Renal cortical epithelial cell (primary cell): ENCODE measurements at places on chromosomes 5 and 9.

DNA sequence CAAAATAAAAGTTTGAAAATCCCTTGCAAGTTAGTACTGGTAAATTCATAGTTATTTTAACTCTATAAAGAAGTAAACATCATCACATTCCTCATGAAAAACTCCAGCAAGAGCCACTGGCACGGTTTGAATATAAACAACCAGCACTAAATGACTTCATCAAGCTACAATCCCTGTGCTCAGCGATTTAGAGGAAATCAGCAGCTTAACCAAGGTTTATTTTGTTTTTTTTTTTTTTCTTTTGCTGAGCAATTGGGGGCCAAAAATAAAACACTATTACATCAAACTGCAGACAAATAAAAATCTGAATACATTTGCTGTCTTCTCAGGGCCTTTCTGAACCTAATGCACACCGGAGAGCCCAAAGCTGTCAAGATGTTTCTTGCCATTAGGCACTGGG is 106.2 kb upstream of the SLC24A2 start:
- DNase-seq: no peak

DNA sequence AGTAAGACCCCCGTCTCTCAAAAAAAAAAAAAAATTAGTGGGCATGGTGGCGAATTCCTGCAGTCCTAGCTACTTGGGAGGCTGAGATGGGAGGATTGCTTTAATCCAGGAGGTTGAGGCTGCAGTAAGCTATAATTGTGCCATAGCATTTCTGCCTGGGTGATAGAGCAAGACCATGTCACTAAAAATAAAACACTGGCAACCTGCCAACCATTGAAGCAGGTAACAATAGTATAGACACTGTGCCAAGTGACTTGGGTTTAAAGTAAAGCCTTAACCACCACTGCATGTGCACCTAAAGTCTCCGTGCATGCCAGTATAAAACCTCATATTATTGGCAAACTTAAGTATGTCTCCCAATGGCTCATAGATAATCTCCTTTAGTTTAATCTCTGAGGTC is 3.4 kb upstream of the APBA1 start:
- no peak for DNase-seq

DNA sequence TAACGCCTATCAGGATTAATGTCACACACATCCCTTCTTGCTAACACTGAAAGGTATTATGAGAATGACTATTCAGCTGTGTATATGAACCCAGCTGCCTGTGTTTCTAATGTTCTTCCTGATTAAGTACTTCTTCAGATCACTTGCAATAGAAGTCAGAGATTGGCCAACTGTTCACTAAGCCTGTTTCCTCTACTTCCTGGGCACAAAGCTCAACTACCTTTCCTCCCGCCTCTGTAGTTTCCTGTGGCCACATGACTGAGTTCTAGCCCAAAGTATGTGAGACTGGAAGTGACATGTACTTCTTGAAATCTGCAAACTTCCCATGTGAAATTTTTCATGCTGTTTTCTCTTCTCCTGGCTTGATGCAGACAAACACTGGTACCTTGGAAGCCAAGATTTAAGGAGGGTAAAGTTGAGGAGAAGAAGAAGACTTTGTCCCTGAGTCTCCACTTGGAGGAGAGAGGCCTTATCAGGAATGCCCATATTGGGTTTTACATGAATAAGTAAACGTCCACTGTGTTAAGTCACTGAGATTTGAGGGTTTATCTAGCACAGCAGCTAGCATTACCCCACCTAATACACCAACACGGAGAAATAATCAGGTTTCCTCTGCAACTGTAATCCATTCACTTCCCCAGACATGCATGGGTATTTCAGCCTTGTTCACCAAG is 58.6 kb downstream of the SLIT3 start:
- DNase-seq: no peak

DNA sequence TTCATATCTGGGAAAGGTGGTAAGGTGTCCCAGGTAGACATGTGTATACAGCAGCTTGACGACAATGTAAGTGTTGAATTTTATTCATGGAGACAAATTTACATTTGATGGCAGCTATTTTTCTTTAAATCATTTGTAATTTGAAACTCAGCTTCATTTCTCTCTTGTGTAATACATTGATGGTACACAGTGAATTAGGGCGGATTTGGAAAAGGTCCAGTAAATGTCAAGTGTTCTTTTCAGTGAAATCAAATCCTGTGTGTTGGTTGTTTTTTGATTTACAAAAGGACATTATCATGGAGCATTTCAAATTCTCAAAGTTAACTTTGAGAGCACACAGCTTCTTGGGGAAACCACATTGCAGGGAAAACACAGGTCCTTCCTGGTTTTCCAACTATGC is 30.0 kb upstream of the PCSK1 start:
- no peak for DNase-seq

- DNase-seq: peak; percentile 40
Observed at GRCh38 chr5:111618623-111619271, 106.4 kb upstream of the STARD4 start.

GRCh38 chr5:89597878-89598277 is 714.9 kb upstream of the MEF2C start:
- DNase-seq: no peak

GRCh38 chr5:67193439-67193807 is 3.2 kb downstream of the CD180 start:
- DNase-seq: no peak

- peak; percentile 19 for DNase-seq
Observed at GRCh38 chr5:172452398-172453205, 1.7 kb downstream of the SH3PXD2B start.

DNA sequence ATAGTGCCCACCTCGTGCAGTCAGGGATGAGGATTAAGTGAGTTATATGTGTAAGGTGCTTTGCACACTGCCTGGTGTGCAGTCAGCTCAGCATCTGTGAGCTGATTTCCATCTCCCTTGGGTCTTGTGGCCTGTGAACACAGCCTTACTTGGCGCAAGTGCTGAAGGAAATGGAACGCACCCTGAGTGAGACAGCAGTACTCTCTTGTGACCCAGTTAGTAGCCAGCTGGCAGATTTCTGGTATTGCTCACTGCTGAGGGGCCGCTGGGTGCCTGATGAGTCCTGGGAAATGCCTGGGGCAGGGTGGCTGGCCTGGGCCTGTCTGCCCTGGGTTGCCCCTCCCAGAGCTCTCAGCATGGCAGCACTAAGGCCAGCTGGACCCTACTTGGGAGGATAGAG is 90.9 kb upstream of the BOD1 start:
- peak; percentile 51 for DNase-seq

- DNase-seq: no peak
Observed at GRCh38 chr9:882416-882924, 41.0 kb downstream of the DMRT1 start.

GRCh38 chr5:51347704-51348103 is 35.5 kb upstream of the ISL1 start:
- DNase-seq: no peak

- no peak for DNase-seq
Observed at GRCh38 chr5:59209758-59210359, 627.0 kb downstream of the RAB3C start.

DNA sequence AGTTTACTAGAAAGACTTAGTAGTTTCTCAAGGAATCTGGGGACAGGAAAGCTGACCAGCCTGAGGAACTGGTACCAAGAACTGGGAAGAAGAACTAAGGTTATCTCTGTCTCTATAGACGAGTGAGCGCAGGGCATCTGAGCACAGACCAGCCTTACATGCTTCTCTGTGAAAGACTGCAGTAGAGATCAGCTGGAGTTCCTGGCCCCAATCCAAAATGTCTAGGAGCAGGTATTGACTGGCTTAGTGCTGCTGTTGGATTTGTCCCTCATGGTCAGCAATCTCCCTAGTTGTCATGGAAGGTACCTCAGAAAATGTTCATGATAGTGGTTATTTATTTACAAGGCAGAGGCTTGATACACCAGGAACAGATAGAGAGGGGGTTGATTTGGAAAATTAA is 13.3 kb downstream of the NUP214 start:
- no peak for DNase-seq

GRCh38 chr9:79043916-79044315 is 527.8 kb upstream of the TLE4 start:
- DNase-seq: no peak

DNA sequence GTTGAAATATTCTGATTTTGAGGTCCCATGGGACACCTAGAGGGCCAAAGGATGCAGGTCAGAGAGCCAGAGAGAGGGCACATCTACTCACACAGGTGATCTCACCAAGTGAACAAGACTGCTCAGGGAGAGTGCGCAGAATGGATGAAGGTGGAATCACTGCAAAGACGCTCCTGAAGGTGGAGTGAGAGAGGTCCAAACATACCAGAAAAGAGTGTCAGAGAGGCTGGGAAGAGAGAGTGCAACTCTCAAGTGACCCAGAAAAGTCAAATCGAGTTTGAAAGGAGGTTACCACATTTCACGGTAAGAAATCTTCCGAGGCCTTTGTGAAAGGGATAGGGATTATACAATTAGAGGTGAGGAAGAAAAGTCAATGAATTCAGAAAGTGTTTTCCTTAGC is 173.4 kb downstream of the EPB41L4A start:
- no peak for DNase-seq

DNA sequence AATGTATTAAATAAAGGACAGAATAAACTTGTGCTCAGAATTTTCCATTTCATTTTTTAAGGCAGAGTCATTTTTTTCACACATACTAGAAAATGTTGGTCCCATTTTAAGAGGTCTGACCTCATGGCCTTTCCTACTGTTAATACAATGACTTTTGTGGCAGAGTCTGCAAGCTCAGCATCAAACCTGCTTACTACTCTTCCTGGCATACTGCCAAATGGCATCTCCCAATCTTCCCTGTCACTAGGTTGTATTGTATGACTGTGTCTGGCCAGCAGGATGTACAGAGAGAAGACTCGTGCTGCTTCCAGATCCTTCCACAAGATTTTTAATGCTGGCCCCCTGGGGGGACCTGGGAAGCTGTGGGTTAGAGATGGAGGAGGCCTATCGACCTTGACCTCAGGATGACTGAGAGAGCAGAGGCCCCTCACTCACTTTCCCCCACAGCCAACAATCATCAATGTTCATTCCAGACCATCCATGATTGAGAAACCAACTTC is 64.7 kb downstream of the BARX1 start:
- no peak for DNase-seq

- no peak for DNase-seq
Observed at GRCh38 chr5:8317335-8317734, 448.4 kb downstream of the MTRR start.

- DNase-seq: no peak
Observed at GRCh38 chr5:67542479-67542878, 345.9 kb upstream of the CD180 start.

DNA sequence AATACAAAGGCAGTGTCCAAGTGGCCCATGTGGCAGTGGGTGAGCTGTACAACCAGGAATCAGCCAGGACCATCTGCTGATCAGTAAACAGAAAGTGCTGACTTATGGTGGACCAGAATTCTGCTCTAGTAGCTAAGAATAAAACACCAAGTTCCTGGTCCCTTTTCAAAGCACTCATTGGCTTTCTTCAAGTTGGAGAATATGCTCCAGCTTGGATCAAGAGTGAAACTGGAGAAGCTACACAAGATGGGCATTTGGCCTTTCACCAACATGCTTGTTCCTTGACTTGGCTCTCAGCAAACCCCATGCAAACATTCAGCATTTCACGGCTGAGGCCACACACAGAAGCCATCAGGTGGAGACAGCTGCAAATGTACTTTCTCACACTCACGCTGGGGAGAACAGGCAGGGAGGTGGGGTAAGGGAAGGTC is 32.1 kb downstream of the MARCHF3 start:
- DNase-seq: no peak

- DNase-seq: peak; percentile 69
Observed at GRCh38 chr5:117143406-117143805, 568.8 kb upstream of the SEMA6A start.

DNA sequence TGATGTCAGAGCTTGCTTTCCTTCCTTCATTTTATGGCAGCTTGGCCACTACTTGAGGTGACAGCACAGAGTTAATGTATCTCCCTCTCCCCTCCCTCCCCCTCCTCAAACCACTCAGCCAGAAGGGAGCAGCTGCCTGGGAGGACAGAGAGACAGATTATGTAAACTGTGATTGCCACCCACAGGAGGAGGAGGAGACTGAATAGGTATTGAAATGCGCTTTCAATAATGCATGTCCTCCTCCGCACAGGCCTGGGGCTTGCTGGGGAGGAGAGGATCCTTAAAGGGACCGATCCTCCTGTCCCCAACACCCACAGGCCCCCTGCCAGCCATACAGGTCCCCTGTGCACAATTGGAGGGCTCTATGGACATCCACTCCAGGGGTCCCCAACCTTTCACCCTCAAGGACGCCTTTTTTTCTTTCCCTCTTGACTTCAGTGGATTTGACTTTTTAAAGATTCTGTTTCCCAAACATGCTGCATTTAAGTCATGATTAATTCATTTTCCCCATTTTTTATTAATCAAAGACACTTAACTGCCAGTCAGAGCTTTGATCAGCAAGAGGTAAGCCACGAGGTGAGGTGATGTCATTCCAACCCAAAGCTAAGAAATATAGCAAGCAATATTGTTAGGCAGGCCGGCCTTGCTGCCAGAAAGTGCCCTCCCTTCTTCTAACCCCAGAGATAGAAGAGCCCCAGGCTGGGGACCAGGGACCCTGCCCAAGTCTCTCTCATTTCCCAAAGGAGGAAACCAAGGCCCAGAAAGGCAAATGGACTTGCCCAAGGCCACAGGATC is 47.5 kb upstream of the CPLX2 start:
- DNase-seq: no peak
